ENCODE measurements at places on chromosomes 12 and 14. TPM values are rescaled to one million over a fixed set of nuclear protein-coding genes. Genes with fewer than 3 reads are reported as not detected.

- peak; percentile 43 for DNase-seq
Observed at GRCh38 chr14:100147691-100148464, 11.6 kb downstream of the DEGS2 start.

Gene SPRYD3
- 51.0 TPM for total RNA-seq

DNA sequence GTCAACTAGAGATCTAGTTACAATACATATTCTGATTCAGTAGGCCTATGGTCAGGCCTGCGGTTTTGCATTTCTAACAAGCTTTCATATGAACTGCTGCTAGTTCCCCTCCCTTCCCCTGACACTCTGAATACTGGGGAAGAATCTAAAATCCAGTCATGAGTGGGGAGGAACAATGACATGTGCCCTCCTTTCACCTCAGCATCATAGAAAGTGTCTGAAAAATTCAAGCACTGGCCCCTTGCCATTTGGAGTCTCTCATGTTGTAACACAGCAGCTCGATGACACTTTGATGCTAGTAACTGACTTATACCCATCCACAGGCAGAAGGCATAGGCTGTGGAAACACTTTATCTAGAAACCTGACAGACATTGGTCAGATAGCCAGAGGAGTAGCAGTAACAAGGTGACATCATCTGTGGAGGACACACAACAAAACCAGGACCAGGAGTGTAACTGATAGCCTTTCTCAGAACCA lies 161.9 kb upstream of the RASSF8 start:
- no peak for DNase-seq

Gene RPGRIP1
- 0.79 TPM for total RNA-seq

Gene OR6C2
- not detected for total RNA-seq

Gene UNC79
- total RNA-seq = 0.21 TPM

GRCh38 chr14:94540031-94540794 lies 21.0 kb upstream of the SERPINA4 start:
- DNase-seq = peak; percentile 39

- DNase-seq = peak; percentile 85
Observed at GRCh38 chr14:70045844-70046535, 142.8 kb downstream of the SLC8A3 start.

DNA sequence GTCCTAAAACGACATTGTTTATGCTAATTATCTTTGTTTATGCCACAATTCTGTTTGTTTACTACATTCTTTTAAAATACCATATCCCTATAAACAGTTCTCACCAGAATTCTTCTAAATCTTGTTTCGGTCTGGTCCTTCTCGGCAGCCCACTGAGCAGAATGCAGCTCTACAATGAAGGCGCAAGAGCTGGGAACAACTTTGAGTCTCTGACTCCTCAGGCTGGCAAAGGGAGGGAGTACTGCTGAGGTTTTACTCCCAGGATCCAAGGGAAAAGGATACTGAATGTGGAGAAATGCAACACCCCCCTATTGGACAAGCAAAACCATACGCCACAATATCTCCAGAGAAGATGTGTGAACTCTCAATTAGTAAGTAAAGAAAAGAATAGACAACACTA lies 5.4 kb downstream of the SOX5 start:
- DNase-seq = no peak

DNA sequence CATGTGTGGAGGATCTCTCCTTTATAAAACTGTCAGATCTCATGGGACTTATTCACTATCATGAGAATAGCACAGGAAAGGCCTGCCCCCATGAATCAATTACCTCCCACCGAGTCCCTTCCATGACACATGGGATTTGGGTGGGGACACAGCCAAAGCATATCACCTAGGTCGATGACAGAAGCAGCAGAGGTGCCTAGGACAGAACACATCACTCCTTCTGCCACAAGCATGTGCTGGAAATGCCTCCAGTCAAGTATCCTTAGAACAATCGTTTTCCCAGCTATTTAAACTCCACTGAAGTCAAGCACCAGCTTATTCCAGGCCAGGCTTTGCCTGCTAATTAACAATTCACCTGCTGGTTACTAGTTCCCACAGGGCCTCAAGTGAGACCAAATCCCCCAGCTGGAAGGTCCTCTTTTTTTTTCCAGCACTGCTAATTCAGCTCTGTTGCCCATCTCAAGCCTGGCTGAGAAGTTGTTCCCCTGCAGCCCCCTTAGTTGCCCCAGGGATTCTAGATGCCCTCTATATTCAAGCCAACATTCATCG lies 212.3 kb upstream of the NUDT4 start:
- no peak for DNase-seq

DNA sequence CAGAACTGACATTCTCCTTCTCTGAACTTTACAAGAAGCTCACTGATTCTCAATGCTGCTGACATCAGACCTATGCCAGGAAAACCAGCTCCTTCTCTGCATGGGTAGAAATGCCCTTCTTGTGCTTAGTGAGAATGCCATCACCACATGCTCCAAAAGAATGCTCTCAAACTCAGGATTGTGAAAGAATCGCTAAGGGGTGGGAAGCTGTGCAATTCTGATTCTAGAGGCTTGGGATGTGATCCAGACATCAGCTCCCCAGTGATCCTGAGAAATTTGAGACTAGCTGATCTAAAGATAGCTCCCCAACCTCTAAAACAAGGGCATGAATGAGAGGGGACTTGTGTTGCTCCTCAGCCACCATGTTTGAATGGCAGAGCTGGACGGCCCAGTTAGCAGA lies 113.2 kb downstream of the DPF3 start:
- no peak for DNase-seq

- peak; percentile 93 for DNase-seq
Observed at GRCh38 chr12:47741340-47741703, 16.0 kb upstream of the ENDOU start.

DNA sequence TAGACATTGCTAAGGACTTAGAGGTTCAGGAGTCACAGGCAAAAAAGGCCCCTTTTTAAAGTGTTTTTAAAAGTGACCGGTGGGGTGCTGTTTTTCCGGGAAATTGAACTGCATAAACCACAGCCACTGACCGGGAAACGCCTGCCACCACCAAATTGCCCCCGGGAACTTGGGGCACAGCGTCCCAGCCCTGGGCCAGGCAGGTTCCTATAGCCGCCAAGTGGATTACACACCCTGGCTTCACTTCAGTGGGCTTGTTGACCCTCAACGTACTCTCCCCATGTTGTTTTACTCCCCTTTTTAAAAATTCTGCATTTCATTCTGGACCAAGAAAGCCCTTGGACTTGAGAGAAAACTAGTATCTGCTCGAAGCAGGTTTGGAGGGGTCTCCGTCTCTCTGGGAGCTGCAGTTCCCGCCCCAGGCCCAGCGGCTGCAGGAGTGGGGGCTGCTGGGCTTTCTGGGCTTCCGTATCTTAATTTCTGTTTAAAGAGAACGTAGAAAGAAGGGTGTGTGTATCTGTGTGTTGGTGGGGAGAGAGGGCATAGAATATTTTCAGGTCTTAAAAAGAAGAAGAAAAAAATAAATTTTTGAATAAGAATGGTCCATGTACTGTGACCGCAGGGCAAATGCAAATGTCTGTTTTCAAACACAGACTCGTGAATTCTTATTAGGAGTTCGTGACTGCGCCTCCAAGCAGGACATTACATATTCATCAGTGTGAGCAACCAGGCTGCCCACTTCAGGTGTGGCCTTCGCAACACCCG lies 82.9 kb downstream of the PAPOLA start:
- DNase-seq = no peak

GRCh38 chr12:116673681-116674111 lies 64.2 kb downstream of the SPRING1 start:
- no peak for DNase-seq

DNA sequence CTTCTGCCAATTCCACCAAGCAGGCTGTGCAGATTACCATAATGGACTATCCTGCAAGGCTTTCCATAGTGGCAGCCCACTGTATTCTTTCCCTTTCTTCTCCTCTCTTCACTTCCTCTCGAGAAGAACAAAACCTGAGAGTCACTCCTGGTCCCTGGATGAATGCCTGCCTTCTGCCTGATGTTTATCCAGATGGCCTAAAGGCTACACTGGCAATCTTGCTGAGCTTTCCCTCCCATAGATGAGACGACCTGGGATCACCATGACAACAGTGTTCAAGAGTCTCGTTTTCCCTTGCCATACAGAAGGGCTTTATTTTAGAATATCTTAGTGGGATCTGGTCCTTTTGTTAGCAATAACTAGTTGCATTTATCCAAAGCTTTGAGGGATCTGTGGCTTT lies 142.3 kb downstream of the RTN1 start:
- no peak for DNase-seq

- no peak for DNase-seq
Observed at GRCh38 chr14:34104489-34105397, 153.9 kb upstream of the EGLN3 start.
